ENCODE measurements at places on chromosomes 2 and 18.

- no peak for DNase-seq
Observed at GRCh38 chr2:121092095-121092494, 192.9 kb downstream of the TFCP2L1 start.

- no peak for DNase-seq
Observed at GRCh38 chr2:238164906-238165287, 6.1 kb downstream of the ERFE start.

DNA sequence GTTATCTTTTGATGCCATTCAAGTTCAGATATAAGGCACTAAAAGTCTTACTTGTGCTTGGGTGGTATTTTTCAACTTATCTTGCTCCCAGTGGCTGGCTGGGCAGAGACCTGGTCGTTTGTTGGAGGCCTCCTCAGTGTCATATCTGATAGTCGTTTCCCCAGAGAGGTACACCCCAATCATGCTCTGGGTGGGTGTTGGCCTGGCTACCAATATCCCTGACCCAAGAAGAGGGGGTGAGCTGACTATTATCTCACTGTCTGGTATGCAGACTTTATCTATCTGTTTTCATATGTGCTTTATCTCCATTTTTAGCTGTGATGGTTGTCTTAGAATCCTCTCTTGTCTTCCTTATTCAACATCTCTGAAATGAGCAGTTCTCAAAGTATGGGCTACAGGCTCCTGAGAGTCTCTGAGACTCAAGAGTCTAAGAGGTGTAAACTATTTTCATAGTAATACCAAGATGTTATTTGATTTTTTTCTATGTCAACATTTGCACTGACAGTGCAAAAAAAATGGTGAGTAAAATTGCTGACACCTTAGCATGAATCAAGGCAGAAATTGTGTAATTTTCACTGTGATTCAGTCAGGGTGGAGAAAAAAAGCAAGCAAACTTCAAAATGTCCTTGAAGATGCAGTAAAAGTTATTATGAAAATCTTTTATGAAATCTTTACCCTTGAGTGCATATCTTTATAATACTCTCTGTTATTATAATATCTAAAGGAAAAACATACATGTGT, 12.3 kb upstream of the PLEK start:
- no peak for DNase-seq

DNA sequence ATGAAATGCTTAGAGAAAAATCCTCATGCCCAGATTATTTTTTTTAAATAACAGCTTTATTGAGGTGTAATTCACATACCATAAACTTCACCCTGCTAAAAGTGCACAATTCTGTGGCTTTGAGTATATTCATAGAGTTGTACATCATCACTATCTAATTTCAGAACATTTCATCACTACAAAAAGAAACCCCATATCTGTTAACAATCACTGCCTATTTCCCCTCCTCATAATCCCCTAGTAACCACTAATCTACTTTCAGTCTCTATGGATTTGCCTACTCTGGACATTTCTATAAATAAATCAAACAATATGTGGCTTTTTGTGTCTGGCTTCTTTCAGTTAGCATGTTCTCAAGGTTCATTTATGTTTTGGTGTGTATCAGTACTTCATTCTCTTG, 51.4 kb downstream of the OSBPL1A start:
- no peak for DNase-seq

DNA sequence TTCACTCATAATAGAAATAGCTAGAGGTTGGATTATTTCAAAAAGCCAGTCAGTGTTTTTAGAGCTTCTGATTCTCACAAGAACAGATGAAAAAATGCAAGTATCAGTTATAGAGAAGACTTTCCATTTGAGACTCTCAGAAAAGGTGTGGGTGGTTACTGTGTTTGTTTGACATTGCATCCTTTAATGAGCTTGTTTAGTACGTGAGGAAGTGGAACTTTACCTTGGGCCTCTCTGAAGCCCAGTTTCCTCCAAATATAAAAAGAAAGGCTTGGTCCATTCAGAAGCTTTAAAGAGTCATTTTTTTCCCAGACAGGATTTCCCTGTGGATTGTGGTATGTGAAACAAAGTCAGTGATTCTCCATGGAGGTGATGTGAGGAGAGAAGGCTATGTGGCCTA, 89.9 kb upstream of the RANBP2 start:
- DNase-seq, result no peak

DNA sequence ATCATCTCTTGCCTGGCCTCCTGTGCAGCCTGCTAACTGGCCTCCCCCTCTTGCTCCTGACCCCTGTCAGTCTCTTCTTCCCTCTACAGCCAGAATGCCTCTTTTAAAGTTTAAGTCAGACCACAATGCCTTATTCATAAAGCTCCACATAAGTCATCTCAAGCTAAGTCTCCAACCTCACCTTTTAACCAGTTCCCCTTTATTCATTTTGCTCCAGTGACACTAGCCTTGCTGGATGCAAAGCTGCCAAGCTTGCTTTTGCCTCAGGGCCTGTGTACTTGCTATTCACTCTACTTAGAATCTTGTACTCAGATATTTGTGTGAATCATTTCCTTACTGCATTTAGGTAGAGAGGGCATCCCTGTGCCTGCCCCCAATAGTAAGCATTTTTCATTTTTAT, 180.9 kb downstream of the PDE1A start:
- no peak for DNase-seq

DNA sequence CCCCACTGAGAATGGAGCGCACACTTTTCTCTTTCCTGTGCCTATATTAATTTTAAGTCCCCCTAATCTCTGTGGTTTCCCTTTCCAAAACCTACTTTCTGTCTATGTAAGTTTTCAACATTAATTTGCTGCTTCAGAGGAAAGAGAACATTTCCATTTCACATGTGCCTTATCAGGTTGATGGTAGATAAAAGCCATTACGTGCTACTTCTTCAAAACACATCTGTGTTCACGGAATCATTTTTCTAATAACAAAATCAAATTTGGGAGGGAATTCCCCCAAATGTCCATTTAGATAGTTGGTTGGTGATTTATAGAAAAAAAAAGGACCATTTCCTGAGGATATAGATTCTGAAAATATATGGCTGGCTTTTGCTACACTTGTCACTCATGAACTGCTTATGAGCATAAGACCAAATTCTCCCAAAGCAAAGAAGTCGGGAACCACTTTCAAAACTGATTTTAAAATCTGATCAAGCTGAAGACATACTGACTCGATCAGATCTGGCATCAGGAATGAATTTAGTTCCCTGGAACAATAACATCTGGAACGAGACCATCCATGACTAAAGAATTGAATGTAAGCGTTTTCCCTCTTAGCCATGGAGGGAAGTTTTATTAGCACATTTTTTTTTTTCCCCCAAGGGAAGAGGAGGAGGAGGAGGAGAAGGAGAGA, 8.2 kb downstream of the PTGR3 start:
- DNase-seq, result no peak

GRCh38 chr2:153213022-153213421, 265.5 kb downstream of the RPRM start:
- no peak for DNase-seq

- no peak for DNase-seq
Observed at GRCh38 chr2:165681841-165682240, 112.2 kb downstream of the GALNT3 start.

DNA sequence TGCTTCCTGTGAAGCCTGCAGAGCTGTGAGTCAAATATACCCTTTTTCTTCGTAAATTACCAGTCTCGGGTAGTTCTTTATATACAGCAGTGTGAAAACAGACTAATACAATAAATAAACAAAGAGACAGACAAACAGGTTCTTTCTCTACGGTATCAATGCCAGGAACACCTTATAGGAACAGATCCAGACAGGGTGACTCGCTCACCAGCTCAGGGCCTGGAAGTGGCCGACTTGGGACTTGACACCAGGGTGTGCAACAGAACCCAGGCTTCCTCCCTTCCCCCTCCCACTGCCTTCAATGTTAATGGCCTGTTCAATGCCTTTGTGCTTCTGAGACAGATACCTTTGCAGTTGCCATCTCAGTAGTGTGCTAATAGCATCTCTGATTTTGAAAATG, 309.5 kb downstream of the ALK start:
- no peak for DNase-seq

GRCh38 chr2:150167711-150168110, 319.8 kb downstream of the RND3 start:
- no peak for DNase-seq

- DNase-seq, result no peak
Observed at GRCh38 chr2:102893870-102894269, 132.0 kb downstream of the TMEM182 start.

DNA sequence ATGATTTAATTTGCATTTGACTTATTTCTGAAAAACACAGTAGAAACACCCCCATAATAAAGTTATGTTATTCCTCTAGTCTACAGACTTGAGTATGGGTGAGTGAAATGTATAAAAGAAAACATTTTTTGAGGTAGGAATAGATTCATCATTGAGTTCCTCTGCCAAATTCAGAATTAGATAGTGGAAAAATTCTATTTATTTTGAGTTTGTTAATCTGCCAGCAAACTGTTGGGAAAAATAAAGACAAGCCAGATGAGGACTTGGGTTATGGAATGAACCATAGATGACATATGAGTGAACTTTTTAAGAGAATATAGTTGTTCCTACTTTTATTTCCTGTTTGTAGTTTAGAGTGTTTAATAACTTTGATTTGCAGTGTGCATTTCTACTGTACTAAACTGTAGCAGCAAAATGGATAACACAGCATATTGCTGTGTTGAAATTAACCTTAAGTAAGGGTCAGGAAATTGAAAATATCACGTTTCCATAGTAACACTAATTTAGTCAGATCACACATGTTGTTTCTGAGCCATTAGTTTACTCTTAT, 35.6 kb upstream of the PNPT1 start:
- DNase-seq, result no peak

GRCh38 chr2:98818164-98818563, 87.2 kb upstream of the MGAT4A start:
- DNase-seq, result no peak

DNA sequence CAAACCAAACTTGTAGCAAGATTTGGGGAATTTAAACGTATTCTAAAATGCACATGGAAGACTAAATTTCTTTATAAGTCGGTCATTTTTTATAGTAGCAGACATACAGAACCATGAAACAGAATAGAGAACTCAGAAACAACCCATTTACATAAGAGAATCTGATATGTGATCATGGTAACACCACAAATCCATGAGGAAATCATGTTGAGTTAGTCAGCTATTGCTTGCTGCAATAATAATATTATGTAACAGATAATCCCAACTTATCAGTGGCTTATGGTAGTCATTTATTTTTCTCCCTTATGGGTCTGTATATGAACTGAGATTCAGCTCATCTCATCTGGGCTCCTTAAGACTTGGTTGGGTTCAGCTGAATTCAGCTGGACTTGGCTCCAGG, 103.4 kb upstream of the SERTAD2 start:
- no peak for DNase-seq

- DNase-seq, result no peak
Observed at GRCh38 chr2:206004004-206004693, 81.8 kb downstream of the INO80D start.

- no peak for DNase-seq
Observed at GRCh38 chr2:105144152-105144940, 97.2 kb upstream of the GPR45 start.

All from activated T-helper 1 cell treated with anti-CD3 and anti-CD28 coated beads, Interleukin-2, amount 50 U/mL, for 16 hours (primary cell).